ENCODE measurements at places on chromosomes 5 and 9.

DNA sequence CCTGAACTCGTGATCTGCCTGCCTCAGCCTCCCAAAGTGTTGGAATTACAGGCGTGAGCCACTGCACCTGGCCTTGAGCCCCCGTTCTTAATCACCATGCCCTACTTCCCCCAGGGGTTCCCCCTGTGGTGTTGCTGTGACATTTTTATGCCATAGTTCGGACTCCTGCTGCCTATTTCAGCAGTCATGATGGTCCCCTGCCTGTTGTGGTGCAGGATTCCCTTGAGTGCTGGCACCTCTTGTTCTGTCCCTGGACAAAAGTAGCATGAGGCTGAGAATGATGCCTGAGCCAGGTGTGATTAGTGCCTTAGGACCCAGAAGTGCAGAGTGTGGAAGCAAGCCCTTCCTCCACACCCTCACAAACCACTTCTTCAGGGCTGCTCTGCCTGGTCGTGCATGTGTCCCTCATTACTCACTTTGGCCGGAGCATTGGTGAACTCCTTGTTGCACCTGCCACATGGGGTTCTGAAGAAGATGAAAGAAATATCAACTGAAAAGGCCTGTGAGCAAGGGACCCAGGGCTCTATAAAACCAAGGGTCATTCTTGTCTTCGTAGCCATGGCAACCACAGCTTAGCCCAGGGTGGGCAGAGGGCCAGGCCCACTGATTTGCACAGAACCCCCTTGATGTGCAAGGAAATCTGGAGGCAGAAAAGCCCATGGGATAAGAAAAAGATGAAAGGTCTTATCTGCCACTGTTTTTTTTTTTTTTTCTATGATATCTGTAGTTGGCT lies 228.0 kb downstream of the NTRK2 start:
- no peak for DNase-seq

GRCh38 chr5:137838976-137839375 lies 28.7 kb upstream of the MYOT start:
- no peak for DNase-seq

DNA sequence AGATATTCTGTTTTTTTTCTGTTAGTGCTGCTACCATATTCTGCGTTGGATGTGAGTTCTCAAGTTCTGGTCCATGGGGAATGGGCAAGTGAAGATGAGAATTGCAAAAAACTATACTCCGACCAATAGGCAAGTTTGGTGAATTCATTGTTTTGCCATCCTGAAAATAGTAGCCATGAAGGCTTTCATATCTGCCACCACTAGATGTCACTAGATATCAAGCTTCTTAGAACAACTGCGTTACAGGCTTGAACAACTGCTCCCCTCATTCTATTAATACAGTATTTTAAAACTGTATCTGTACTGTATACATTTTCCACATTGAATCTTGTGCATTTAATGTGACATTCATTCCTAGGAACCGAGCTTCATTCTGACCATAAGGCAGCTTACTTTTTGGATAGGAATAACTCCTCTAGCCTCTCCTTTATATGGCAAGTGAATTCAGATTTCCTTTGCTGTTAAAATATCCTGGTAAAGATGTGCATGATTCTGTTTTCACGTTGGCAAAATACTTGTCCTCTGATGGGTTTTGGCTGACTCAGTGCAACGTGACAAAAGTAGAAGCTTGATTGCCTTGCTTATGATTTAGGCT lies 163.6 kb downstream of the SREK1 start:
- DNase-seq: peak; percentile 33

DNA sequence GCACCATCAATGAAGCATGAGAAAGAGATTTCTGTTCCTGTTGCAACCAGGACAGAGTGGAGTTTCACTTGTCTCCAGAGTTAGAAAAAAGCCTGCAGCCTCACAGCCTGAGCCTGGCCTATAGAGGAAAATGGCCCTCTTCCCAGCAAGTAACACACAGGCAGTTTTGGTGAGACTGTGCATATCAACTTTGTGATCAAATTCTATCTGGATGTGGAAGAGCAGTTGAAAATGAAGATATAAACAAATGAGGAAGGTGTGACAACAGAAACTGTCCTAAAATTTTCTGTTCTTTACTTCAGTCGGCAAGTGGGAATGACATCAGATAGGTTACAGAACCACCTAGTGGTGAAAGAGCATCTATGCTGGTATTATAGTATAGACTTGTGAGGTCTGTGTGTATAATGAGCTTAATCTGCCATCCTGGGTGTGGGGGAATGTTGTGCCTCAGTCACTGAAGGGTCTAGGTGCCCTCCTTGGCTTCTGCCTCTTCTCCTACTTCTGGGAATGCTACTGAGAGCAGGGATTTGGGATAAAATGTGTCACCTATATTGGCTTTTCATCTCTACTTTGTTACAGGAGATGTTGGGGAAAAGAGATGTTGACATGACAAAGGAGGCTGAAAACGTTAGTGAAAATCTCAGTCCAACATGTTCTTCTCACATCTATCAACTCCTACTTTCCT lies 28.2 kb downstream of the YIPF5 start:
- no peak for DNase-seq

DNA sequence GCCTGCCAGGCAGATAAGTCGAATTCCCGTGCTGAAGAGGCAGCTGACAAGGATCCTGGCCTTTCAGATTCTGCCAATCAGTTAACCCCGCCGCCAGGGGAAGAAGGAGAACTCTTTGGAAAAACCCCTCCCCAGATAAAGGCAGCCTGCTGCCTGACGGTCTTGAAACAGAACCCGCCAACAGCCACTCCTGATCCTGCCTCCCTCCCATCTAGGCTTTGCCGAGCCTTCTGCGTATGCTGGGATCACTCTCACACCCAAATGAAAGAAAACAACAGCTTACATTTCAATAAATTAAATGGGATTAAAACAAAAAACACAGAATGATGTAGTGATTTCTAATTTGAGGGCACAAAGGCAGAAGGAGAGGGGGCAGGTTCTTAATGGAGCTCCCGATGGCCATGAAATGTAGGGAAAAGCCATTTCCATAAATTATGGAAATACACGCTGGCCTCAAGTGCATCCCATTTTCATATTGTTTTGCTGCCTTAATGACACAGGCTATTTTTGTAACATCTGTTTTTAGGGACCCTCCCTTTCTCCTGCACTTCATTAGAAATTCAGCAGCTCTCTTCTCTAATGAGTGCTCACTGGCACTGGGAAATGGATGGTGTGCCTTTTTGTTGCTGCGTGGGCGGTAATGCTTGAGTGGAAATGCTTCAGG lies 319.1 kb downstream of the MED10 start:
- no peak for DNase-seq

DNA sequence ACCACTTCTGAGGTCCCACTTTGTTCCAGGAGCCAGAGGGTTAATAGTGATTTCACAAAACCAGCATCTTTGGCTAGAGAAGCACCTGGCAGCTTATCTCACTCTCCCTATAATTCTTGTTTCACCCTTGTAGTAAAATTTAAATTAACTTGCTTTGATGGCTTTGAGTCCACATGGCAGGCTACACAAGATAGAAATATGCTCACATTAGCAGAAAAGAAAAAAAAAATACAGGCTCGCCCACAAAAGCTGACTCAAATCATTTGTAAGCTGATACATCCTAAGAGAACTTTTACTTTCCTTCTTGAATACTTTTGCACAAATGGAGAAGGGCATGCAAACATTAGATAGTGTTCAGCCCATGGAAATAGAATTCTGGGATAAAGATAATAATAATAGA lies 36.2 kb downstream of the TNFSF15 start:
- no peak for DNase-seq

DNA sequence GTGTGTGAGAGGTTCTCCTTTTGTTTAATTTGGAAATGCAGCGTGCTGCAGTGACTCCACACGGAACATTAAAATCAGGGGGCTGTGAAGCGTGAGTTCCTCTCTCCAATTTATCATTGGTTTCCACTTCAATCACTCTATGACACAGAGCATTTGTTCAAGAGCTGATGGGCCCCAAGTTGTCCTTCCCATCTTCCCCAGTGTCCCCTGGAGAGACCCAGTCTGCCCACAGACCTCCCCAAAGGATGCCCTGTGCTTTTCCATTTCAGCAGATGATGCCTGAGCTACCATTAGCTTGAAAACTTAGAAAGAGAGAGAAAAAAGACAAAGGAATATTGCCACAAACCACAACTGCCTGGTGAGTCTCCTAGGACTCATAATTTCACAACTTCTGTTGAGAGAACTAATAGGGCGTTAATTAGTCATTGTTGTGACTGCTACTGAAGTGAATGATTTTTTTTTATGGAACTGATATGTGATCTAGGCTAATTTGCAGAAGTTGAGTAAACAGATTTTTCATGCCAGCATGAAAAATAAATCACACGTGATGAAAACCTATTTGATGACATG lies 772.7 kb downstream of the SEMA5A start:
- no peak for DNase-seq

DNA sequence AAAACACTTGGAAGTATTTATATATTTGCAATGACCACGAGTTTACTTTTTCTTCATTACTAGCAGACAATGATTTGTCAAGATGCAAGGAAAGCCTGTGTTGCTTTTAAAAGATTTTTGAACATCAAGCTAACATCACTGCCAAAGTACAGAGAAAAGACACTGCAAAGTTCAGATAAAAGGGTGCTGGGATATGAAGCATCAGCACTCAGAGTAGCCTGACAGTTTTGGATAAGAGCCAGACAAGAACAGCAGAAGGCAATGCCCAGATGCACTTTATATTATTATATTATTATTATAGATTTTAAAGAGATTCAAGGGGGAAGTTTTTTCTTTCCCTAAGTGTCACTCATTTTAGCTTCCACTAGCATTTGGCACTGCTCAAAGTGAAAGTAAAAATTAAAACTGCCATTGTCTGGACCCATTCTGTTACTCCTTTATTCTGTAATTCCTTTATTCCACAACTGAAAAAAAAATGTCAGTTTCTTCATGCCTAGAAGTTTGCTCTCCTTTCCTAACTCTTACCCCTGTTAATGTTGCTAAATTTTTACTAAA lies 240.6 kb downstream of the EFNA5 start:
- DNase-seq: no peak

DNA sequence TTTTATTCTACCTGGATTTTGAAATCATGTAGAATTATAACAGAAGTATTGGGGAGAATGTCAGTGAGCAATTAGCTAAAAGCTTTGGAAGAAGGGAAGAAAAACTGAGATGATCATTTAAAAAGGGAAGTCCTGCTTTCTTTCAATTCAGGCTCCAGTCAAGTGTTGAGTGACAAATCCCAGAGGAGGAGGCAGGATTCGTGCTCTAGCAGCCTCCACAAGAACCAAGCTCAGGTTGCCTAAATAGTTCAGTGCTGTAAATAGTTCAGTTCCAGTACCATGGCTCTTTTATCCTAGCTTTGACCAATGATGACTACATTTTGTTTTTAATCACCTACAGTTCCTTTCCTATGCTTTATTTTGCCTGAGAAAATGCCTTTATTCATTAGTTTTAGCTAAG lies 204.9 kb upstream of the NREP start:
- DNase-seq: no peak

DNA sequence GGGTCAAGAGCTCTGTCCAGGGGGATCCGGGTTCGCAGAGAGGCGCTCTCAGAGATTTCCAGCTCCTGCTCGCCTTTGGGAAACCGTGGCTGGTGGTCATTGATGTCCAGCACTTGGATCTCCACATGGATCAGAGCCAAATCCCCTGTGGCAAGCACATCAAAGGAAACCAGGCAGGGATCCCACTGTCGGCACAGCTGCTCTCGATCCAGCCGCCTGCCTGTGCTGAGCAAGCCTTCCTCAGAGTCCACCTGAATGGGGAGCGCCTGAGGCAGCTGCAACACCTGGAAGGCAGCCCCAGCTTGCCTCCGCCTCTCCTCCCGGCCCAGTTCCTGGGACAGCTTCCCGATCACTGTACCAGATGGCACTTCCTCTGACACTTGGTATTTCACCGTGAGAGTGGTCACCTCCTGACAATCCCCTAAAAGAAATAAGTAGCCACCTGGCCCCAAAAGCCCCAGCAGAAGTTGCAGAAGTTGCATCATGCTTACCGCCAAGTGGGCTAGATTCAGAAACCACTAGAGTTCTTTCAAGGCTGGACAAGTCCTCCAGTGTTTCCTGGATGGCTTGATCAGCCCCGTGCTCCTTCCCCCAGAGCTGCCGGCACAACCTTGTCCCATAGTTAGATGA lies 520 bp downstream of the PCDH12 start:
- DNase-seq: no peak

DNA sequence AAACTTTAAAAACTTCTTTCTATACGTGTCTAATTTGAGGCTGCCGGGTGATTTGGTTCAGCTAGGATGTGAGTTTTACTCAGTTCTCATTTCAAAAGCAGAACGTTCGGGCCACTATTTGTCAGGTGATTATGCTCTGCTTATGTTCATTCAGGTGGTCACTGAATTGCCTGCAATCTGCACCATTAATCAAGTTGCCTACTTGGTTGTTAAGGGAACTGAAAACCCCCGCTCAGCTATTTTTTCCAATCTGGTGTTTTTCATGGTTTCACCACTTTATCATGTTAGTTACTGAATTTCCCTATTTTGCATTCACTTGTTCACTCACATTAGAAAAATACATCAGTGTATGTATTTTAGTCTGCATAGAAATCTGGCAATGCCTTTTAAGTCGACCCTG lies 523.0 kb downstream of the CSNK1G3 start:
- no peak for DNase-seq

DNA sequence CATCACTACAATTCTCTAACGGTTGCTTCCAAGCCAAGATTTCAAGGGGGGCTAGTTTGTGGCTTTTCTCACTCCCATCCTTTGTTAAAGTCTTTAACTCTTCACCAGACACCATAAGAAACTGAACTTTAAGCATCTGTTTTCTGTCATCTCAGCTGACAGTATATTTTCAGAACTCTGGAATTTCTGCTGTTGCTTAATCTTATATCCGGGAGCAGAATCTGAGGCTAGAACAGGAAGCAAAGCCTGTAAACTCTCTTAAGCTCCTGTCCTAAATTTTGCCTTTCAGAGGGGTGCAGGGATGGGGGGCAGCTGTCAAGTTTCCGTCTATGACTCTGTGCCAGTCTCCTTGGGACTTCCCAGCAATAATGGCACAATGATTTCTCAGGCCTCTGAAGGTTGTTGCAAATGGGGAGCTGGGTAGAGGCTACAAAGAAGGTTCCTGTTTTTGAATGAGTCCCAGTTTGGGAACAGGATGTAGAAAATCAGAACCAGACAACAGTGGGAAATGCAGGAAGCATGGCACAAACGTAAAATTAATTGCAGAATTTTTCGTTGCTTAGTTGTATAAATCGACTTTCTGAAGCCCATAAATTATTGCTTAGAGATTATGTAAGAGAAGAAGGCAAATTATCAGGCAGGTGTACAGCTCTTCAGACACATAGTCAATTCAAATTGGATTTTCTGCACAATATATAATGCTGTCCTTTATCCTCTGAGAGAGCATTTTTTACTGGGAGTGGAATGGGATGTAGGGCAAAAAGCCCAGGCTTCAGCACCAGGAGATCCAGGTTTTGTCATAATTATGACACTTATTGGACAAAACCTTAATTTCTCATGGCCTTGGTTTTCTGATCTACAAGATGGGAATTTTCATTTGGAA lies 430.9 kb downstream of the DMAC1 start:
- DNase-seq: no peak

- DNase-seq: no peak
Observed at GRCh38 chr5:74092766-74093165, 466.8 kb downstream of the ARHGEF28 start.

- DNase-seq: no peak
Observed at GRCh38 chr5:124480022-124480421, 266.4 kb downstream of the ZNF608 start.

- no peak for DNase-seq
Observed at GRCh38 chr5:177432143-177432838, 5.8 kb downstream of the GRK6 start.
